ENCODE measurements at places on chromosomes 5 and 9.

DNA sequence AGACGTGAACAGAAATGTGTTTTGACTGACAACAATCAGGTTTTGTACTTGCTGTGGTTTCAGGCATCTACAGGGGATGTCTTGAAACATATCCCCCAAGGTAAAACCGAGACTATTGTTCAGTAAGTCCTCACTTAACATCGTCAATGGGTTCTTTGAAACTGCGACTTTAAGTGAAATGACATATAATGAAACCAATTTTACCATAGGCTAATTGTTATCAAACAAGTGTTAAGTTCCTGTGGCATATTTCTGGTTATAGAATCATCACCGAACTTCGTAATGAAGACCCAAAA is 16.4 kb upstream of the OMD start:
- no peak for DNase-seq

DNA sequence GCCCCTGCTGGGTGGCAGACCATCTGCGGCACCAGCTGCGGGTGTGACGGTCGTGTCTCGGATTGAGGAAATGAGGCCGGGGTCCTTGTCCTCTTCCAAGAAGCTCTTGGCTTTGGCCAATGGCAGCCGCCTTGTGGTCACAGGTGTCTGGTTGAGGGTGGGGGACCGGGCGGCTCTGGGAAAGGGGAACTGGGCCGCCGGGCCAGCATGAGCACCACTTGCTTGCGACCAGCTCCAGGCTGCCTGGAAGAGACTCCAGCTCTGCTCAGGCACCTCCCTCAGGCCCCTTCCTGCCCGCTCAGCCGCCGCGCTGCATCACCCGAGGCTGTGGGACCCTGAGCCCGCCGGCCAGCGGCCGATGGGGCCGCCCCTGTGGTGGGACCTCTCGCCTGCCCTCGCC is 59.7 kb downstream of the RXRA start:
- no peak for DNase-seq

- no peak for DNase-seq
Observed at GRCh38 chr9:625613-626012, 215.9 kb upstream of the DMRT1 start.

GRCh38 chr5:145449794-145450193 is 385.3 kb downstream of the PRELID2 start:
- DNase-seq: no peak

DNA sequence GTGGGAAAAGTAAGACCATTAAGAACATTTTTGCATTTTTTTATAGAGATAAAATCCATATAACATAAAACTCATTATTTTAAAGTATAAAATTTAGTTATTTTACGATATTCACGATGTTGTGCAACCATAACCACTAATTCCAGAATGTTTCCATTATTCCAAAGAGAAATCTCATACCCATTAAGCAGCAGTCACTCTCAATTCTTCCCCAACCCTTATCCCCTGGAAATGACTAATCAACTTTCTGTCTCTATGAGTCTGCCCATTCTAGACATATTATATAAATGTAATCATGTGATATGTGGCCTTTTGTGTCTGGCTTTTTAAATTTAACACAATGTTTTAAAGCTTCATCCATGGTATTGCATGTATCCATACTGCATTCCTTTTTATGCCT is 115.6 kb upstream of the ADAMTSL1 start:
- no peak for DNase-seq

DNA sequence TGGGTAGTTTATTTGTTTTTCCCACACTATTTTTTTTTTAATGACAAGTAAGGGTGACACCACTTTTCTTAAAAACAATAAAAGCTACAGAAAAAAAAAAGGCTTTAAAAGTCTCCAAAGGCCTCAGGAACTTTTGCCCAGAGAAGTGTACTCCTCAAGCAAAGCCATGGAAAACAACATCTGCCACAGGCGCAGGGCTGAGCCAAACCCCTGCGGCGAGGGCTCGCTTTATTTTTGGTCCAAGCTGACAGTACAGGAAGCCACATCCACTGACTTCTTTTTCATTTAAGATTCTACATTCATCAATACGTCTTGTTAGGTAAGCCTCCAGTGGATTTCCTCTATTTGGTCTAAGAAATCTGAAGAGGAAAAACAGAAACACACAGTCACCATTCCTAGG is 51.9 kb upstream of the IFNK start:
- DNase-seq: no peak

- no peak for DNase-seq
Observed at GRCh38 chr5:36658038-36658756, 51.8 kb downstream of the SLC1A3 start.

DNA sequence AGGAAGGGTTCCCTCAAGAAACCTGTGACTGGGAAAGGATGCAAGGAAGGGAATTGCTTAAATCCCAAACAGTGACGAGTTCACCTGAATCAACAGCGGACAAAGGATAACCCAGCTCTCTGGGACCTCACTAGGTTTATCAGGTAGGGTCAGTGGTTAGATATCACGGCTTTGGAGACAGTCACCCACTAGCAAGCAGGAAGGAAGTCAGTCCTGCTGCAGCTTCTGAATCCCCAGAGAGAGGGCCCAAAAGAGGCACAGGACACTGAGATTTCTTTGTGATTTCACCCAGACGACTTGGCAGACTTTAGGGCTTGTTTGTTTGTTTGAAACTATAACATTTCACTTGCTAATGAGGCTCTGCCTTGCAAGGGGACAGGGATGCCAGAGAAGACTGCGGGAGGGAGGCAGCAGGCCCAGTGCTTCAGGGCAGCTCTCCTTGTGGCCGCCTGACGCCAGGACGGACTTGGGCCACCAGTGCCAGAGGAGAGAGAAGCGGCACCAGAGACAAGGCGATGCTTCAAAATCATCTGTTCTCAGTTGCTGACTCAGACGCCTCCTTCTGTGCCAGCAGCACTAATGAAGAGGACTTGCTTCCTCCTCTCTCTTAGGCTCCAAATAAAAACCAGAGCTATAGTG is 275.6 kb upstream of the SLC30A5 start:
- no peak for DNase-seq

DNA sequence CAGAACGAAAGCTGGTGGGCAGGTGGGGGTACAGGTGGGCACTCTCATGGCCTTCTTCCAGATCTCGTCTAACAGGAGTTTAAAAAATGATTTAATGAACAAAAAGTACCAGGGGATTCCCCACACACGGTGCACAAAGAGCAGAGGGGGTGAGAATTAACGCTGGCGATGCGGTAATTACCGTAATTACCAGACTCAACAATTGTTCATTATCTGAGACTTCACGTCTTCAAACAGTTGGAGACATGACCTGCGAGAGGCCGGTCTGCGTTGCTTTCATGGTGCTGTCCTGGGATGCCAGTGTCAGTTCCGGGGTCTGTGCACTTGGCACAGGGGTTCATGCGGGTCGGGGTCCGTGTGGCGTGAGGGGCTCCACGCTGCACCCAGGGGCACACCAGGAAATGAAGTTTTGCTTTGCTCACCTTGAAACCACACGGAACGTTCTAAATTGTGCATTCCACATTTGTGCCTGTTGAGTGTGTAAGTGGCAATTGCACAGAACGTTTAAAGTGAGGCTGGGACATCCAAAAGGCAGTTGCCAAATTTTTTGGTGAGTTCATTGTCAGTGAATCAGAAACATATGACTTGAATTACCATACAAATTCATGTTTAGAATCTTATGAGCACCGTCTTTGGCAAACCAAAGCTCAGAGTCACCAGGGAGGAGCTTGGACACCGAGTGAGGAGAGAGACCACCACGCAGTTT is 256.4 kb upstream of the IRX1 start:
- DNase-seq: no peak

DNA sequence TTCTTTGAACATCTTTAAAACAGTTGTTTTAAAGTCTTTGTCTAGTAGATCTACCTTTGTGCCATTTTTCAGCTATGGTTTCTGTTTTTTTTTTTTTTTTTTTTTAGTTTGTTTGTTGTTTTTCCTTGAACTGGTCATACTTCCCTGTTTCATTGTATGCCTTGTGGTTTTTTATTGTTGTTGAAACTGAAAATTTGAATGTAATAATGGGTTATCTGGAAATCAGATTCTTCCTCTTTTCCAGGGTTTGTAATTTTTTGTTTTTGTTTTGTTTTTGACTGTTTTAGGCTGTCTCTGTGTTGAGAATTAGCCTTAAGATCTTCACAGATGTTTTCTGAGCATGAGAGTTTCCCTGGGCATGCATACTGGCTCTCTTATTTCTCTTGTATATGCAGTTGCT is 269.6 kb upstream of the DAP start:
- no peak for DNase-seq

- no peak for DNase-seq
Observed at GRCh38 chr5:170388818-170389549, at the start of gene KCNMB1. Gene KCNMB1, minus strand, starts transcription at chr5:170389367. Its CDS starts 3,920 bp downstream, at chr5:170385447.

DNA sequence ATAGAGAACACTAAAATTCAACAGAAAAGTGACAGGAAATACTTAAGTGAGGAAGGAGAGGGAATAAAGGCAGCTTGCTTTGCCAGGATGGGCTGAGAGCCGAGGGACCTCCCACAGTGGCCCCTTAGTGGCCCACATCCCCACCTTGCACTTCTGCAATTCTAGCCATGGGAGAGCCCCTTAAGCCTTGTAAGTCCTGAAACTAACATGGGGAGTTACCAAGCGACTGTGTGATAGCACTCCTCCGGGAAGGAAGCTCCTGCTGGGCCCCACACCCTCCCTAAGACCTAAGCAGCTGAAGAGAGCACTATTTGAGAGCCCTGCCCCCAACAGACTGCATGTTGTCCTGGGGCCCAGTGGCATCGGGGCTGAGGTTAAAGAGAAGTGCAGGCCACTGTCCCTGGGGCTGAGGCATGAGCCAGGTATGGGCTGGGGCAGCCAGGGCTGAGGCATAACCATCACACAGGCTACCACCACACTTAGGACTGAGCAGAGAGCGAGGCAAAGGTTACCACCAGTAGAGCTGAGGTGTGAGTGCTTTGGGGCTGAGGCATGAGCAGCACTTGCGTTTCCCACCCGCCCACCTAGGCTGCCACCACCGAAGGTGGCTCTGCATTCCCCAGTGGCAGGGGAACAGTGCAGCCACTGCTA is 301.8 kb upstream of the TRPC7 start:
- DNase-seq: no peak

GRCh38 chr5:68181039-68181599 is 34.4 kb upstream of the PIK3R1 start:
- DNase-seq: no peak

DNA sequence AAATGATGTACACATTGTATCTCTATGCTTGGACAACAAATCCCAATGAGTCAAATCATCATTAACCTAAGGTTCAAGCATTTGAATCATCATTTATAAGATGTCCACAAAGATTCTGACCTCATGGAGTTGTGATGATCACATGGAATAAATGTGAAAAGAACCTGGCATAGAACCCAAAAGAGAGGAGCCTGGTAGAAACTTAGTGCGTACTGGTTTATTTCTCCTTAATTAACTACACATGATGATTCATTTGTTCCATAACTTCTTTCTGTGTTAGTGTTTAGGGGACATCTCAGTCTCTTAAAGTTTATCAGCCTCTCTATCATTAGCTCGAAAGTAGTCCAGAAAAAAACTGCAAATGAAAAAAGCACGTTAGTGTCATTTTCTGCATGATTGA is 411.6 kb downstream of the BRINP1 start:
- DNase-seq: no peak

DNA sequence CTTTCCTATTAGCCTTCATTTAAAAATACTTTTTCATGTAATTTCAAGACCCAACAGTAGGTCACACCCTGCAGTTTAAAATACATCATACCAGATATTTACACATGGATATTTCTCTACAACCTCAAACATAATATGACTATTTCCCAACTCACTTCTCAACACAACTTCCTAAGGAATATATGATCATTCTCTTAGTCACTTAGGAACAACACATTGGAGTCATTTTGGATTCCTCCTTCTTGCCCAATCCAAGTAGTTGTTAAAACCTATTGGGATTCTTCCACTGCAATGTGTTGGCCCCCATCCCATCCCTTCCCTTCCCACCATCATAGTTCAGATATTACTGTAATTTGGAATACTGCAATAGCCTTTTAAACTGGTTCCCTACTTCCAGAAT is 145.5 kb downstream of the DCP2 start:
- no peak for DNase-seq

- DNase-seq: no peak
Observed at GRCh38 chr5:132677191-132677590, 3.4 kb downstream of the IL4 start.

GRCh38 chr9:85291266-85291665 is 450.5 kb downstream of the AGTPBP1 start:
- no peak for DNase-seq

DNA sequence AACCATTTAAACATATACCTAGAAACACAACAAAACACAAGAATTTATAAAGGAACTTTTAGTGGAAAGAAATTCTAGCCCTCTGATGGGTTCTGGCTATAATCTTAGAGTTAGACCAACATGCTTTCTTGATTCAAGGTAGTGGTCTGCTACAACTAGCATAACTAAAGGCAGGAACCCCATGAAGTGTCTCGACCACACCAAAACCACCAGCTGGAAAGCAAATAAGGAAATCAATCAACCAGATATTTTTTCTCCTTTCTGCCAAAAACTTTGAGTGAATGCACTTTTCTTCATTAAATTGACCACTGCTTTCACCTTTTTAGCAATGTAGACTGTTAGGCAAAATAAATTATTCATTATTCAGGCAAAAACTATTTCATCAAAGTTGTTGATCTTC is 346.4 kb downstream of the EBF1 start:
- DNase-seq: no peak

DNA sequence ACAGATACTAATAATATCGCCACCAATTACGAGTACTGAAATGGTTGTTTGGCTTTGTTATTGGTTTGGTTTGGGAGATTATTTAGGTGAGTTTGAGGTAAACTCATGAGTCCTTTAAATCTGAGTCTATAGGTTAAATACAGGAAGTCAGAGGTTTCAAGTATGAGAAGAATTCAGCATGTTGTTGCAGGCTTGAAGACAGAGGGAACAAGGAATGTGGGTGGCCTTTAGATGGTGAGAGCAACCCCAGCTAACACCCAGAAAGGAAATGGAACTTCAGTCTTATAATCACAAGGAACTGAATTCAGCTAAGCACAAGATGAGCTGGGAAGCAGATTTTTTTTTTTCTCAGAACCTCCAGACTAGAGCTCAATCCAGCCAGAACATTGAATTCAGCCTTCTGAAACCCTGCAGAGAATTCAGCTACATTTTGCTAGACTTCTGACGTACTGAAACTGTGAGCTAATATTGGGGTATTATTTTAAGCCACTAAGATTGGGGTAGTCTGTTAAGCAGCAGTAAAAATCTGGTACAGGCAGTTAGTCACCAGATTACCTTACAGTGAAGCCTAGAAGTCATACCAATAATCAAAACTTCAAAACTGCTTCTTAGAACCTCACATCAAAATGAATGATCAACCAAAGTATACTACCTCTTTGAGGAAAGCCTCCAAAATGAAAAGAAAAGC is 216.0 kb upstream of the PUM3 start:
- DNase-seq: no peak

GRCh38 chr9:34493972-34494535 is 28.7 kb downstream of the ENHO start:
- DNase-seq: no peak

GRCh38 chr9:125690679-125691078 is 16.3 kb downstream of the MAPKAP1 start:
- no peak for DNase-seq
